ENCODE measurements at places on chromosomes 7 and 10.

DNA sequence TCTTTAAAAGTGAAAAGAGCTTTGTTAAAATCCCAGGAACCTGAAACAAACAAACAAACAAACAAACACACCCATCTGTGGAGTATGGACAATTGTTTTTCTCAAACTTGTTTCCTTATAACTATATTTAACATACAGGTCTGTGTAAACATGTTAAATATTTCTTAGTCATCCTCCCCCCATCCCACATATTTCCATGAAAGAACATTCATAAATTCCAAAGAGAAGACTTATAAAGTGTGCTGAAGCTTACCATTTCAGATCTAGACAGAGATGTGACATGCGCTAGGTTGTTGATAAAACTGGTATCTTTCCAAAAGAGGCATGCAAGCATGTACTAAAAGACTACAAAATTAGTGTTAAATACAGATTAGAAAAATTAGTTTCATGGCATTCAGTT lies 6.5 kb downstream of the FKBP14 start:
- no peak for DNase-seq

DNA sequence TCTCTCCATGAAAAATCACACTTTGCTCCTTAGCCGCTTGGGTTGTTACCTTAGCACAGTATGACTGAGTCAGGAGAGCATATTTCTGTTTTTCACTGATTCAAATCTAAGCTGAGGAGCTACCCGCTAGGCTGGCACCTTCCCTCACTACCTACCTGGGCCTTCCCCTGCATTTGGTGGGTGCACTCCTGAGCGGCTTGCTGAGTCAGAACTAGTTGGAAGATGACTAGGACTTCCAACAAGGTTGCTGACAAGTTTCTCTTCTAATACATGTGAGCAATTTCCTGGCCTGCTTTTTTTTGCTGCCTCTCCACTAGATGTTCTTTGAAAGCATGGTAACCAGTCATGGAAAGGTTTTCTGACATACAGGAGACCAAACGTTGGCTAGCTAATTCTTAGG lies 43.8 kb upstream of the SEC61G start:
- DNase-seq, result peak; percentile 10

- no peak for DNase-seq
Measured at GRCh38 chr7:7970237-7970530, 1.6 kb downstream of the GLCCI1 start.

DNA sequence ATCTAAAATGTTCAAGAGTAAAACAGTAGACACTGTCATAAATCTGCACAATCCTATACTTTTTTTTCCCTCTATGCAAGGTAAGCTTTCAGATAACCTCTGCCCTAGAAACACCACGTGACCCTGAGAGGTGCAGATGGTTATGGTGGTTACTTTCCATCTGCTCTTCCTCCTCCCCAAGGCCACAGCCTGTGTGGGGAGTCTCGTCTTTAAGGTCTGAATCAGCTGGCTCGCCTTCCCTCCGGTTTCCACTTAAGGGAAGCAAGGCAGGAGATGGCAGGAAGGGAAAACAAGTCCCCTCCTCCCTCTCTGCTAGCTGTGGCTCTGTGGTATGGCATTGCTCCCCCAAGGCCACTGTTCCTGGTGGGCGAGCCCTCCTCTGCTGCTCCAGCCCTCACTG lies 181.8 kb downstream of the GLI3 start:
- no peak for DNase-seq

- DNase-seq, result peak; percentile 23
Measured at GRCh38 chr10:104642658-104643302, 1.7 kb downstream of the SORCS3 start.

DNA sequence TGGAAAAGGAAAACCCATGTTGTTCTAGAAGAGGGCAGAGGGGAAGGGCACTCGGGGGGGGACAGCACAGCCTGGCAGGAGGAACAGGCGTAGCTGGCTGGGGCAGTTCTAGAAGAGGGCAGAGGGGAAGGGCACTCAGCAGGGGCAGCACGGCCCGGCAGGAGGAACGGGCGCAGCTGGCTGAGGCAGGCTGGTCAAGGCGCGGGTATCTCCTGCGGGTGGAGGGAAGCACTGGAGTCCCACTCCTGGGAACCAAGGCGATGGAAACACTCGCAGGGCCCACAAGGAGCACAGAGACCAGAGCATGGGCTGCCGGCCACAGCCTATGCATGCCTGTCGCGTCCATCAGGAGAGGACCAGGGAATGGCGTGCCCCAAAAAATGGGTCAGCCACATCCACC lies 36.7 kb downstream of the PAPOLB start:
- DNase-seq, result no peak

- no peak for DNase-seq
Measured at GRCh38 chr7:143484119-143484518, 6.4 kb downstream of the TAS2R41 start.

GRCh38 chr7:22127835-22128527 lies 182.3 kb upstream of the CDCA7L start:
- no peak for DNase-seq

- DNase-seq, result no peak
Measured at GRCh38 chr7:70229242-70229641, 631.0 kb downstream of the AUTS2 start.

DNA sequence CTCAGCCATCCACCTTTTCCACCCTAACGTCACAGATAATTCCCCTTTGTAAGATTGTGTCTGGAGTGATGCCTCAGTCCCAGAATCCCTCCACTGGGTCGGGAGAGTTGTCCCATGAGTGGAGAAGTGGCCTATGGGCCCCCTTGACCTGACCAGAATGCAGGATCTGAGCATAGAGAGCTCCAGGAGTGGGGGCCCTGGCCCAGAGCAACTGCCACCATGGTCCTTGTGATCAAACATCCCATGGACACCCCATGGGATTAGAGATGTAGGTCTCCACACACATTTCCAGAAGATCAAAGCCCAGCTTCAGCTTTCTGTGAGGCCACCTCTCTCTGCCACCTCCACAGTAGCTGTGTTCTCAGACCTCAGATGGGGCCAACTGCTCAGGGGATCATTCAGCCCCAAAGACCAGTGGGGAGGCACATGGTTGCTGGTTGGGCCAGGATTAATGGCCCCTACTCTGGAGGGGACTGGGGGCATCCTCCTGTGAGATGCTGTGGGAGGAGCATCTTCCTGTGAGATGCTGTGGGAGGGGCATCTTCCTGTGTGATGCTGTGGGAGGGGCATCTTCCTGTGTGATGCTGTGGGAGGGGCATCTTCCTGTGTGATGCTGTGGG lies 28.5 kb upstream of the DPYSL4 start:
- DNase-seq, result no peak

DNA sequence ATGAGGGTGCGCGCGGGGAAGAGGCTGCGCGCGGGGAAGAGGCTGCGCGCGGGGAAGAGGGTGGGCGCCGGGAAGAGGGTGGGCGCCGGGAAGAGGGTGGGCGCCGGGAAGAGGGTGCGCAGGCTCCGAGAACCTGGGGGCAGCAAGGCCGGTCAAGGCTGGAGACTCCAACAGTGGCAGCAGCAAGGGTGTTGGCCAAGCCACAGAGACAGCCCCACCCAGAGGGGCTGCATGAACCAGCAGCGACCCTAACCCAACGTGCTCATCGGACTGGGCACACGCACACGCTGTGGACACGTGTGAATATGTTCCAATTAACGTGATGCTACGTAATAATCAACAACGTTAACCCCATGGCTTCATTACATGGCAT lies 48.8 kb downstream of the DIP2C start:
- DNase-seq, result no peak

DNA sequence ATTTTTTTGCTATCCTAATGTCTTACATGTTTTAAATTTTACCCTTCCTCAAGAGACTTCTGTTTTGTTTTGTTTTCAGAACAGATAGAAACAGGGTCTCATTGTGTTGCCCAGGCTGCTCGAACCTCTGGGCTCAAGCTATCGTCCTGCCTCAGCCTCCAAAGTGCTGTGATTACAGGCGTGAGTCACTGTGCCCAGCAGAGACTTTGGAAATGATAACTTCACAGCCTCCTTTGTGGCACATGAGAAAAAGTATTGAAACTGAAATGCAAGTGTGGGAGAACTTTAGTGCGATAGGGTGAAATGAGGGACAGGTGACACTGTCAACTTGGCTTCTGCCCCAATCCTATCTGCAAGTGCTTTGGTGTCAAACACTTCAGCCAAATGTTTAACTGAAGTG lies 21.6 kb downstream of the IRF5 start:
- no peak for DNase-seq

All from stimulated activated CD4-positive, alpha-beta T cell treated with anti-CD3 and anti-CD28 coated beads, Interleukin-2, amount 100 ng/mL, for 48 hours (primary cell).